Prostate gland (tissue), 2 donors: ENCODE measurements at places on chromosomes 4 and X. TPM values are rescaled to one million over a fixed set of nuclear protein-coding genes. Genes with fewer than 3 reads are reported as not detected.

UGT2B11 gene
- total RNA-seq, result not detected

RBMXL3 gene
- not detected for total RNA-seq

HTRA3 gene
- total RNA-seq, result 6.0 TPM

SPARCL1 gene
- total RNA-seq, result 377 TPM

USP27X gene
- total RNA-seq, result 2.0 TPM

PRDM5 gene
- 18.9 TPM for total RNA-seq

CWH43 gene
- 14.8 TPM for total RNA-seq

SLC25A6 gene
- 252 TPM for total RNA-seq

XG gene
- total RNA-seq, result 6.9 TPM

HOPX gene
- 117 TPM for total RNA-seq

SNCA gene
- total RNA-seq, result 5.6 TPM

HS3ST1 gene
- total RNA-seq, result 6.7 TPM

TCEAL5 gene
- 48.4 TPM for total RNA-seq

CT45A5 gene
- not detected for total RNA-seq
